Uterus (tissue), 4 donors: ENCODE measurements at places on chromosomes 7 and 10.

DNA sequence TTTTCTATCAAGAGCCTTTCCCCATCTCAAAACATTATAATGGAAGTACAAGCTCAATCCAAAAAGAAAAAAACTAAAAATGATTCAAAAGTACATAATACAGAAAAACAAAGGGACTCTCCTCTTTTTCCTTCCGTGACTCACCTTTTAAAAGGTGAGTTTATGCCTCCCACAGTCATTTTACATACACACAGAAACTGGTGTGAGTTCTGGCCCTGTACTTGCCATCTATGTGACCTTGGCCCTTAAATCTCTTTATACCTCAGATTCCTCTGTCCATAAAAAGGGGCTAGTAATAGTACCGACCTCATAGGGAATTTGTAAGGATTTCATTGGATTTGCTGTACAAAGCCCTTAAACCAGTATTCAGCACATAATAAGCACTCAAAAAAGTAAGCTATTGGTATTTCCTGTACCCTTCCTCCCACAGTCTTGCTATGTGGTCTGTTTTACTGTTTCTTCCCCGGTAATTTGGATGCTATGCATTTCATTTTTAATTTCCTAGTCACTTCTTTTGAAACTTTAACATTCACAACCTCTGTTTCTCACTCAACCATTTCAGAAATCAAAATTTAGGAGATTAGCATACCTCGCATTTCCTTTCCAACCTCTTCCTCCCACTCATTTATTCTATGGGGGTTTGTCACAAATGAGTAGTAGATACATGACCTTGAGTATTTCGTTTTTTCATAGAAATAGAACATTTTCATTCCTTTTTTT lies 39.0 kb downstream of the STK17A start:
- DNase-seq: no peak

DNA sequence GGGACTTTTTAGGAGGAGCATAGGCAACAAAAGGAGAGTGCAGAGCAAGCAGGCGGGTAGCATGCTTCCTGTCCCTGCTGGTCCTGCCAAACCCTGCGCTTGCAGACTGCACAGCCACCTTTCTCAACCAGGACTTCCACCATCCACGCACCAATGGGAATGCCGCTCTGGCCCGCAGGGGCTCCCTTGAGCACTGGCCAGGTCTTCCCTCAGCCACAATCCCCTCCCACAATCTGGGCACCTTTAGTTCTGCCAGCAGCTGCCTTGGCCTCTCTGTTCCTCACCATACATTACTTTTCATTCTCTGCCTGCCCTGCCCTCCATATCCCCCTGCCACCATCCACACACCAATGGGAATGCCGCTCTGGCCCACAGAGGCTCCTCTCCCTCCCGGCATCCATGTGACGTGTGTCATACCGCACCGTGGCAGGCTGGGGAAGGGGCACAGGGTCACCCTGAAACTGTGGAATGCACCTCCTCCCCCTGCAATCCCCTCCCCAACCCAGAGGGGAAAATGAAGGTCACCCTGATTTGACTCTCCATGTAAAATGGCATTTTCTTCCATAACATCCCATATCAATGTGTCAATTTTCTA lies 97.3 kb upstream of the MACROH2A2 start:
- no peak for DNase-seq

DNA sequence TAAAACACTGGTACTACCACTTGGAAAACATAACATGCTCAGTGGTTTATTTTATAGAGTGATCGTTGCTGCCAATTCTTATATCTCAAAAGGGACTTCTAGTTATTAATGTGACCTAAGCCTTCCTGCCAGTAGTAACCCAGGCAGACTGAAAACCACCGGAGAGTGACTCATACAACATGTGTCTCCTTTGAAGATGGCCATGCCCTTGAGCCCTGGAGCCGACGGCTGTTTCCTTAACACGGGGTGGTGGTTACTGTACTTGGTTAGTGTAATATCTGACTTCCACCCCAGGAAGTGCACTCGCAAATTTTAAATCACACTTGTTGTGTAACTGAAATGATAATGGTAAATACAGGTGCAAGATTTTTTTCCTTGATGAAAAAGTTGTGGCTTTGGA lies 30.5 kb downstream of the JAKMIP3 start:
- no peak for DNase-seq

DNA sequence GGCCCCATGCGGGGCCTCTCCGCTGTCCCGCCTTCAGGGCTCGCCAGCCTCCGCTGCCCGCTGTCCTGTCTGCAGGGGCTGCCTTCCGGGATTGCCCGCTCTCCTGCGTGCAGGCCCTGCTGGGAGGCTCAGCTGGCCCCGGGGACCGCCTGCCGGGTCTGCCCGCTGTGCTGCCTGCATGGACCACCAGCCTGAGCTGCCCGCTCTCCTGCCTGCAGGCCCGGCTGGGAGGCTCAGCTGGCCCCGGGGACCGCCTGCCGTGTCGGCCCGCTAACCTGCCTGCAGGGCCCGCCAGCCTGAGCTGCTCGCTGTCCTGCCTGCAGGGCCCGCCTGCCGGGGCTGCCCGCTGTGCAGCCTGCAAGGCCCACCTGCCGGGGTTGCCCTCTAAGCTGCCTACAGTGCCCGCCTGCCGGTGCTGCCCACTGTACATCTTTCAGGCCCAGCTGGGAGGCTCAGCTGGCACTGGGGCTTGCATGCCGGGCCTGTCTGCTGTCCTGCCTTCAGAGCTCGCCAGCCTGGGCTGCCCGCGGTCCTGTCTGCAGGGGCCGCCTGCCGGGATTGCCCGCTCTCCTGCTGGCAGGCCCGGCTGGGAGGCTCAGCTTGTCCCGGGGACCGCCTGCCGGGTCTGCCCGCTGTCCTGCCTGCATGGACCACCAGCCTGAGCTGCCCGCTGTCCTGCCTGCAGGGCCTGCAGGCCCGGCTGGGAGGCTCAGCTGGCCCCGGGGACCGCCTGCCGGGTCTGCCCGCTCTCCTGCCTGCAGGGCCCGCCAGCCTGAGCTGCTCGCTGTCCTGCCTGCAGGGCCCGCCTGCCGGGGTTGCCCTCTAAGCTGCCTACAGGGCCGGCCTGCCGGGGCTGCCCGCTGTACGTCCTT lies 165.1 kb downstream of the GLRX3 start:
- DNase-seq: no peak

- DNase-seq: no peak
Observed at GRCh38 chr10:112634096-112634830, 187.2 kb downstream of the VTI1A start.

GRCh38 chr7:1662101-1662500 lies 8.0 kb upstream of the ELFN1 start:
- peak; percentile 3 for DNase-seq

GRCh38 chr10:88880282-88881076 lies 434 bp downstream of the STAMBPL1 start:
- DNase-seq: peak; percentile 76

- no peak for DNase-seq
Observed at GRCh38 chr10:112005044-112005443, 178.5 kb downstream of the GPAM start.

- no peak for DNase-seq
Observed at GRCh38 chr7:3548815-3549214, 247.8 kb downstream of the SDK1 start.

DNA sequence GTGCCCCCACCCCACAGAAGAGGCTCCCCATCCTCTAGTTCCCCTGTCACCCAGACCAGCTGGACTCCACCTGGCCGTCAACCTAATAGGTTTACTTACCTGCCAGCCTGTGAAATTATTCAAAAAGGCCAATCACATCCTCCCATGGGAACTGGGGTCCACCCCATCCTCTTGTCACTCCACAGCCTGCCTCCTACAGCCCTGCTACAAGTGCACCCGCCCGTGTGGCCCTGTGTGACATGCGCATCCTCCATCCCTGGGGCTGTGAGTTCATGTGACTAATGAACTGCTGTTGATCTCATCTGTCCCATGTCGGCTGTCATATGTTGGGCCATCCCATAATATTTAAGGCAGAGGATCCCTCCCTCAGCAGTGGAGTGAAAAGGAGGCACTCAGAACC lies 39.4 kb downstream of the AOC1 start:
- no peak for DNase-seq
